ENCODE measurements at places on chromosomes 2 and 18.

DNA sequence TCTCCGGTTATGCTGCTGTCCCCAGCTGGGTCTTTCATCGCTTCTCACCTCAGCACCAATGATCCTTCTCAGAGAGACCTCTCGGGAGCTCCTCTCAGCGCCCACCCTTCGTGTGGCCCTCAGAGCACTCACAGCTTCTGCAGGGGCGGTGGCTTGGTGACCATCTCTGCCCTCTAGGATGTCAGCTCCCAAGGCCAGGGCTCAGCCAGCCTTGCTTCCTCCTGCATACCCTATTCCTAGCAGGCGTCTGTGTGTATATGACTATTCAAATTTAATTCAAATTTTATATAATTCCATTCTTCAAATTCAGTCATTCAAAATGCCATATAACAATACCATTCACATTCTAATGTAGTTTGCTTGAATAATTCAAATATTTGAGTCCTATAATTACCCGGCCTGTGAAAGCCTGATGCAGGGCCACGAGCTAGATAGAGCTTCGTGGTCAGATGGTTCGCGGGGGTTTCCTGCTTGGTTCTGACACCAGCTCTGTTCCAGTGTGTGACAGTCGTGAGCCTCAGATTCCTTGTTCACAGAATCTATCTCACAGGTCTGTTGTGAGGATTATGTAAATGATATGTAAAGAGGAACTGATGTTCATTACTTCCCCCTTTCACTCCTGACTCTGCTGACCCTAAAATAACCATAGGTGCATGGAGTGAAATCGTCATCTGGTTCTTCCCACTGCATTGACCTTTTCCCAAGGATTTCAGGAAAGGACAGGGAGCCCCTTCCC is 94.0 kb upstream of the CNGA3 start:
- DNase-seq = no peak

- DNase-seq = peak; percentile 23
These were observed 58.0 kb downstream of the SLC40A1 start for GRCh38 chr2:189522435-189523151.

GRCh38 chr18:62778976-62779869 is 63.9 kb downstream of the PHLPP1 start:
- peak; percentile 77 for DNase-seq

DNA sequence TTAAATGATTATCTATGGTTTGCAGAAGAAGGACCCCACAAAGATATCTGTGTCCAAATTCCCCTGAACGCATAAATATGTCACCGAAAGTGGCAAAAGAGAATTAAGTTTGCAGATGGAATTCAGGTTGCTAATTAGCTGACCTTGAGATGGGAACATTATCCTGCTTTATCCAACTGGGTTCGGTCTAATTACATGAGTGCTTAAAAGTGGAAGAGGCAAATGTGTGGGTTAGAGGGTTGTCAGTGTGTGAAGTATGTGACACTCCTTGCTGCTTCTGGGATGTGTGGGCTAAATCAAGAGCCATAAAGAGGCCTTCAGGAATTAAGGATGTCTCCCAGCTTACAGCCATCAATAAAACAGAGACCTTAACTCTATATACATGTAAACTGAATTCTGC is 53.5 kb downstream of the CDH19 start:
- DNase-seq = no peak

- DNase-seq = no peak
These were observed 25.1 kb downstream of the ADRA2B start for GRCh38 chr2:96091141-96091710.

DNA sequence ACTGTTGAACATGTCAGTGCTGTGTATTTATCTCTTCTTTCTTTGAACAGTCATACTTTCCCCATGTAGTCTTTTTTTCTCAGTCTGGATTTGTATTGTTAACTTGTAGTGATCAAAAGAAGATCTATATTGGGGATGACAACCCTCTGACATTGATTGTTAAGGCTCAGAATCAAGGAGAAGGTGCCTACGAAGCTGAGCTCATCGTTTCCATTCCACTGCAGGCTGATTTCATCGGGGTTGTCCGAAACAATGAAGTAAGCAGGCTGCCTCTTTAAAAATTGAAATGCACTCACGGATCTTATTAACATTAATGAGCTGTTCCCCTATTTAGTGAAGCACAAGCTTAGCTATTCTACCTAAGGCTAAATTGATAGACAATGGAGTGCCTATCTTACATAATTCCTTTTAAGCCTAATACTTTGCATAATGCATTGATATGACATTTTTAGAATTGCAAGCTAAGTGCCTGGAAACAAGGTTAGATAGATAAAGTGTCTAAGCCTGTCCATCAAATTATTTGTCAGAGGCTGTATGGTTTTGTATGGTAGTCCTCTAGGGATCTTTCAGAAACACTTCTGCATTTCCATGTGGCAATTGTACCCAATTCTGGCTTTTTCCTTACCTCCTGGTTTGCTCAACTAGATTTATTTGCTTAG is 29.3 kb upstream of the FAM171B start:
- no peak for DNase-seq

- peak; percentile 40 for DNase-seq
These were observed 1.2 kb upstream of the CLASP1 start for GRCh38 chr2:121650315-121650930.

- no peak for DNase-seq
These were observed 100.0 kb upstream of the TCF4 start for GRCh38 chr18:55688030-55688429.

- DNase-seq = no peak
These were observed 70.2 kb downstream of the TMEFF2 start for GRCh38 chr2:192124571-192124970.

DNA sequence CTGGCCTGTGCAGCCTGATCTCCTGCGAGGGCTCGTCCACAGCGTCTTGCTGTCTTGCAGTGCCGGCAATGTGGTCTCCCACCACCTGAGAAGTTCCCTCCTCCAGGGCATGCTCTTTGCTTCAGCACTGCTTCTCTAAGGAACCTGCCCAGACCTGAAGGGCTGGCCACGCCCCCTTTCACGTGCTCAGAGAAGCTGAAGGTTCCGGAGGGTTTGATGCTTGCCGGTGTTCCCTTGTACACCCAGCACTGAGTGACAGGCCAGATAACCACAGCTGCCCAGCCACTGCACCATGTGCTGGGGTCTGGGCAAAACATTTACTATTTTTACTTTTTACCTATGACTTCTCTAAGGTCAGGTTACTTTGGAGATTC is 1.7 kb upstream of the POLR2D start:
- DNase-seq = peak; percentile 94

DNA sequence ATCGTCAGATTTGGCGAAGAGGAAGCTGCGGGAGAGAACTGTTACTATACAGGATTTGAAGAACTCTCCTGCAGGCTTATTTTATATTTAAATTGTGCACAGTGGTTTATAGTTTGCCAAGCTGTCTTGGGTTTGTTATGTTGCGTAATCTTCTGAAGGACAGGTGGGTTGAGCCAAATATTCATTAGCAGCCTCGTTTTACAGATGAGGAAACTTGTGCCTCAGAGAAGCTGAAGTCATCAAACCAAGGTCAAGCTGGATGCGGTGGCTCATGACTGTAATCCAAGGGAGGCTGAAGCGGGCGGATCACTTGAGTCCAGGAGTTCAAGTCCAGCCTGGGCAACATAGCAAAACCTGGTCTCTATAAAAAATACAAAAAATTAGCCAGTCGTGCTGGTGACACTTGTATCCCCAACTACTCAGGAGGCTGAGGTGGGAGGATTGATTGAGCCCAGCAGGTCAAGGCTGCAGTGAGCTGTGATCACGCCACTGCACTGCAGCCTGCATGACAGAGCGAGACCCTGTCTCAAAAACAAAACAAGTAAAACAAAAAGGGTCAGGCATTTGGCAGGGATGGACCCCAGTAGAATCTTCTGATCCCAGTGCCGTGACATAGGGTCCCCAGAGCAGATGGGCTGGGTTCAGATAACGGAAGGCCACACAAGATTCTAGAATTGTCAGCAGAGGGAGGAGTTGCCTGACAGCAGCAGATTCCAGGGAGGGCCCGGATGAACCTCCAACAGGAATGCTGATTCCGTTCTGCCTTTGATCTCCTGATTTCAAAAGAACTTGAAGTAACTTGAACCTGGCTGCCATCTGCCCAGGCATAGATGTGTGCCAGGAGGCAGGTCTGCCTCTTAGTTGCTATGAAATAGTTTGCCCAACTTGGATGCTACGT is 50.6 kb downstream of the SH3BP4 start:
- DNase-seq = peak; percentile 65

DNA sequence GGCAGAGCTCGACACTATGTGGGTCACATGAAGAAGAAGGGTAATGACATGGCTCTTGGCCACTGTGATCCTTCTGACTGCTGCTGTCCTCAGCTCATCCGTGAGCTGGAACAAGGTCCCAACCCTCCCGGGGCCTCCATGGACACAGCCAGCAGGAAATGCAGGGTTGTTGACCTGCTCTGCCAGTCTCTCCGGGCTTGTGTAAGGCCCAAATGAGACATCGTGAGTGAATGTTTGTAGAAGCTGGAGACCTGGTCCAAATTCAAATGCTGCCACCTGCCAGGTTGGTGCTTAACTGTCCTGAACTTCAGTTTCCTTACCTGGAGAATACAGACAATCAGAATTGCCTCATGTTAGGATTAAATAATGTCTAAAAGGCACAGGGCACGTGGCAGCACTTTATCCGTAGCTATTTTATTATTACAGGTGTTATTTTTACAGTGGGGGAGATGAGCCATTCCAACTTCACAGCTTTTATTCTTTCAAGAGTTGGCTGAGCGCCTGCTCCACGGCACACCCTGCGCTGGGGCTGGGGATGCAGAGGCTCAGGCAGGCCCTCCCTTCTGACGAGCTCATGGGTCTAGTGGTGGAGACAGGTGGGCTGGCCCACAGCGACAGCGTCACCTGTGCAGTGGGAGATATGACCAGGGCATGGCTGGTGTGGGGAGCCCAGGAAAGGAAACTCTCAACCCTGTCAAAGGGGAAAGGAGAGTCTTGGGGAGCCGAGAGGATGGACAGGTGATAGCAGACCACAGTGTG is 15.1 kb downstream of the ARHGEF4 start:
- DNase-seq = no peak

DNA sequence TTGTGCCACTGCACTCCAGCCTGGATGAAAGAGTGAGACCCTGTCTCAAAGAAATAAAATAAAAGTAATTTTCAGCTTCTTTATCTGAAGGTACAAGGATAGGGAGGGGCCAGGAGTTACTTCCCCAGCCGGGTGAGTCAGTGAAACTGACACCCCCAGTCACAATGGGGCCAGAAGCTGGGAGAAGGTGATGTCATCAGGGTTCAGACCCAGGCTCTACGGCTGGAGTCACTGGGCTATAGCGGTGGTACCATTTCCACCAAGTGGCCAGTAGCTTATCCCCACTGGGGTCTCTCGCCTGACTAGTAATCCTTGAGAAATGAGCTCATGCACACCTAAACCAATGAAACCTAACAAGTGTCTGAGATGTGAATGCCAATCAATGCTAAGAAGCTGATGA is 107.9 kb downstream of the ALPK2 start:
- DNase-seq = peak; percentile 35

- DNase-seq = no peak
These were observed 498.5 kb downstream of the EIPR1 start for GRCh38 chr2:2879071-2879470.

DNA sequence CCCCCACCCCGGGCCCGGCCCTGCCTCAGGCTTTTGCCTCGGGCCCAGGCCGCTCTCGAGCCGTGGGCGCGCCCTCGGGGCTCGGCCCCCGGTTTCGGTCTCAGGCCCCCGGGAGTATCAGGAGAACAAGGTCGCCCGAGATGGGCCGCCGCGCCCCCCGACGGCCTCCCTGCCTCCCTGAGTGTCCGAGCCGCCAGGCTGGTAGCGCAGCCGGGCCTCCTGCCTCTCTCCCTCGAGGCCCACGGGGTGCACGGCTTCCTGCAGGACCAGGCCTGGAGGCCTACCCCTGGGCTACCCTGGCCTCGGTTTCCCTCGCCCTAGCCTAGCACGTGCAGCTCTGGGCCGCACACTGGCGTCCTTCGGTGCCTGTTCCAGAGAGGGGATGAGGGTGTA is 8.4 kb downstream of the GBX2 start:
- DNase-seq = no peak

- DNase-seq = peak; percentile 41
These were observed 339.5 kb downstream of the TXNL1 start for GRCh38 chr18:56298935-56299334.

DNA sequence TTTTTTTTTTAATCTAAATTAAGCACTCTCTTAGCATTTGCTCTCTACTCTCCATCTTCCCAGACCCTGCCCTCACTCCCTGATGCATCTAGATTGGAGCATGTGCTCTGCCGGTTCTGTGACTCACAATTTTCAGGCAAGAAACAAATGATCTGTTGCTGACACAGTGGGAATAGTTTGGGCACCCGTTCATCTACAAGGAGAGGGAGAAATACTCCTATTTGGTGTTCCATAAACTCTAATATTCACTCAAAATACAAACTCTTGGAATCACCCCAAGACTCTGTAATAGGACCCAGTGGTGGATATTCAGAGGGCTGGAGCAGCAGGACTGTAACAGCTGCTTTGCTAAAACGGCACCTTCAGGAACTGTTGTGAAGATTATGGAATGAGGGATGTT is 37.1 kb upstream of the LINC00305 start:
- no peak for DNase-seq

- DNase-seq = no peak
These were observed 8.2 kb downstream of the PTGR3 start for GRCh38 chr18:75200605-75201280.

DNA sequence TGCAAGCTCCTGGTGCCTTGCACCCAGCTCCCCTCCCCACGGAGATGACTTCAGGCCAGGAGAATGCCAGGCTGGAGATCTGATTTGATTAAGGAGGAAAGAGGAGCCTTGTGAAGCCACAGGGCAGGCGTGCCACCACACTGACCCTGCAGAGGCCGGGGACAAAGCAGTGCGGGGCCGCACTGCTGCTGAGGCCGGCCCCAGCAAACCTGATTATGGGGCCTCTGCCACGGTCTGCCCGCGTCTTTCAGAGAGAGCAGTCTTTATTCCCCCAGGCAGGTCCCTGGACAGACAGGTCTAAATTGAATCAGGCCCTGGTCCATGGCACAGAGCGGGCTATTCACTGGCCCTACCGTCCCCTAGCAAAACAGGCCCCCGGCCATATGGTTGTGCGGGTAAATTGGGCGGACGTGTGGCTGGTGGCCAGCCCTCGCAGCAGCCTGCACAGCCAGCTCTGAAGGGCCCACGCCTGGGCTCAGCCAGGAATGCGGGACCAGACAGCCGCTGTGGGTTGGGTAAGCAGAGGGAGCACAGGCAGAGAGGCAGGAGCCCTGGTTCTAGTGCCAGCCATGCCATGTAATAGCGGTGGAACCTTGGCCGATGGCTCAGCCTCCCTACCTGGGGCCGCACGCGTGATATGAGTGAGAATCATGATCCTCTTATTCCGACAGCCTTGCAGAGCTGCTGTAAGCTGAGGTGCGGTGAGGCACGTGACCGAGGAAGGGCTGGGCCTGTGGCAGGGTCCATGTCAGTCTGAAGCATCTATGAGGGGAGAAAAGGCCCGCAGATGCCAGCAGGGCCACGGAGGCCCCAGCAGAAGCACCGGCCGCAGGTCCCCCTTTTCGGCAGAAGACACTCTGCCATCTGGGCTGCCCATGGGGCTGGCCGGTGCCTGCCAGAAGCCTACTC is 97.3 kb upstream of the MYCN start:
- peak; percentile 37 for DNase-seq

All from mesendoderm (in vitro differentiated cells).